ENCODE measurements at places on chromosomes 12 and 14.

DNA sequence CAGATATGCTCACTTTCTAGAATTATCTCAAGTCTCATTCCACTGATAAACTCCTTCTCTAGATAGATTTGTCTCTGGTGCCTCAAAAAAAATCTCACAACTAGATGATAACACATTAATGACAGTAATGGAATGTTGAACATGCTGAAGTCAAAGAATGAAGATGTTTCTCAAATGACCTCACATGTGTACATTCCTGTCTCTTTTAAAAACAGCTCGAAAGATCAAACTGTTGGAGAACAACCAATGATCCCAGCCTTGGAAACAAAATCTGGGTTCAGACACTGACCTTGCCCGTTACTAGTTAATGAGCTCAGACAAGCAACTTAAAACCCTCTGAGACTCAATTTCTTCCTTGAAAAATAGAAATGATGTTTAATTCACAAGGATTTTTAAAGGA is 44.7 kb upstream of the KCNJ8 start:
- DNase-seq, result peak; percentile 85

DNA sequence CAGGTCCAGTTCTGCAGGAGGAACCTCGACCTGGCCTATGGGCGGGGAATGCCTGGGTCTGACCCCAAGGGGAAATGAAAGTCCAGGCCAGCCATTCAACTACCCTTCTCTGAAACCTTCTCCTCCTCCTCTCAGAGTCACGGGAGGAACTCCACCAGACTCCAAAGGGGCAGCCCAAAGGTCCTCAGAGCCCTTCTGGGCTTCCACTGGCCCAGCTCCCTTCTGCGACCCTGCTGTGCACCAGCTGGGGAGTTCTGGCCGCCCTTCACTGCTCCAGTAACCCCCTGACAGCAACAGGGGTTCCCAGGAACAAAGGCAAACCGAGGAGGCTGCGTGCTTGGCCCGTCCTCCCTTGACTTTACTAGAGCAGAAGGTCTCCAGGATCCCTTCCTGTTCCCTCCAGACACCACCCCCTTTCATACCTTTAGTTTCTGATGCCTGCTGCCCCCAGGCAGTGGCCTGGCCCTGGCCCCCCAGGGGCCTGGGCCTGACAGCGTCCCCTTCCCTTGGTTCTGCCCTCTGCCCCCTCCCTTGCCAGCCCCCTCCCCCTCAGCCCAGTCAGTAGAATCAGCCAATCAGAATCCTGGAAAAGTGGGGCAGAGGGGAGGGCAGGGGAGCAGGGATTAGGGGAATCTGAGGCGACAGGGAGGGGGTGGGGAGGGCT is 850 bp upstream of the ZNF385A start:
- no peak for DNase-seq

- no peak for DNase-seq
Measured at GRCh38 chr12:59844750-59845149, 248.9 kb downstream of the SLC16A7 start.

GRCh38 chr12:27951898-27952297 is 20.6 kb downstream of the PTHLH start:
- no peak for DNase-seq

DNA sequence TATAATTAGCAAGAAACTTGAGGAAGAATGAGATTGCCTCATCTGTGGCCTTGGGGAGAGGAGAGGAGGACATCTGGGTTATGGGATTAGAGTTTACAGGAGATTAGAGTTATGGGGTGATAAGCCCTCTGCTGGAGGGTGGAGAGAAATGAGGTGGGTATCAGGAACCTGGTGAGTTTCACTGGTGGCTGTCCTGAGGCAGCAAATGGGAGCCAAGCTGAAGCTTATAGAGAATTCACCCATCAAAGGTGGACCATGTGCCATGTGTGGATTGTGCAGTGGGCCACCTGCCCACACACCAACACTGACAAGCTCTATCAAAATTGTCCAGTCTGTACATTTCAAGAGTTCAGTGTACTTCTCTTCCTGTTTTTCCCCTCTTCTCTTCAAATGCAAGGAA is 135.3 kb downstream of the AEBP2 start:
- DNase-seq, result peak; percentile 27

GRCh38 chr14:77051116-77051515 is 22.6 kb upstream of the IRF2BPL start:
- DNase-seq, result no peak

GRCh38 chr12:27505761-27506160 is 18.2 kb upstream of the PPFIBP1 start:
- DNase-seq, result no peak

DNA sequence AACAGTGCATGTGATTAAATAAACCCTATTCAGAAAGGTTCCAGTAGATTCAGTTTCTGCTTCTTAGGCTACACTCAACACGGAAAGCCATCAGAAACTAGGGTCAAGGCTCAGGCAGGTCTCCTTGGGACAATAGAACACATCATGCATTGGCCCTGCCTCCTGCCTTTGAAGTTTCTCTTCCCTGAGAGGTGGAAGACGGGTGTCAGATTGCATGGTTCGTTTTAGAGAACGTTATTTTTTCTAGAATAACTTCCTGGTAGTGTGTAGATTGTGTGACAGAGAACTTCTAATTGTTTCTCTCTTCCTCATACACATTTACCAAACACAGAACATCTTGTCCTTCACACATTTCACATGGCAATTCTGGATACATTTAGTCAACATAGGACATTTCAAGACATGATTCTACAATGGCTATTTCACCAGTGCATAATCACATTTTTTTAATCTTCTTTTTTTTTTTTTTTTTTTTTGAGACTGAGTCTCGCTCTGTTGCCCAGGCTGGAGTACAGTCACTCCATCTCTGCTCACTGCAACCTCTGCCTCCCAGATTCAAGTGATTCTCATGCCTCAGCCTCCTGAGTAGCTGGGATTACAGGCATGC is 106.6 kb upstream of the AMN1 start:
- DNase-seq, result no peak

DNA sequence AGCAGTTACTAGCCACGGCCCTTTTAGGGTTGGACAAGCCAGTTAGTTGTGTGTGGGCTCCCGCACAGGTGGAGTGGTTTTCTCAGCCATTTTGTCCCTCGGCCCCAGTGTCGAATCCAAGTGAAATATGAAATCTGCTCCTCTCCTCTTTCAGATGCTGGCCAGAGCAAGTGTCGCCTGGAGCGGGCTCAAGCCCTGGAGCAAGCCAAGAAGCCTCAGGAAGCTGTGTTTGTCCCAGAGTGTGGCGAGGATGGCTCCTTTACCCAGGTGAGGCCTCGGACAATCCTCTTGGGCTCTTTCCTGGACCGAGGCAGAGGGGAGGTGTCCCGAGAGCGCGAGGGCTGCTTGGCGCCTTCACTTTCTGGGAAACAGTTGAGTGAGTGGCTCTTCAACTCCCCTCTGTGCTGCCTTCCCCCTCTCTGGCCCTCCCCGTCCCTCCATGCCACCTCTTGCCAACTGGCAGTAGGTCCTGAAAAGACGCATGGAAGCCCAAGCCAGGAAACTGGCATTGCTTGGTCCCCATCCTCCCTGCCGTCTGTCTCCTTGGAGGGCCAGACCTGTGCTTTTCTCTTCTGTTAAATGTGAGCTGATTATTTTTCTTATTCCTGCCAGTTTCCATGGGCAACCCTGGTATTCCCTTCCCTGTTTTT is 74.2 kb downstream of the SMOC1 start:
- DNase-seq, result no peak

DNA sequence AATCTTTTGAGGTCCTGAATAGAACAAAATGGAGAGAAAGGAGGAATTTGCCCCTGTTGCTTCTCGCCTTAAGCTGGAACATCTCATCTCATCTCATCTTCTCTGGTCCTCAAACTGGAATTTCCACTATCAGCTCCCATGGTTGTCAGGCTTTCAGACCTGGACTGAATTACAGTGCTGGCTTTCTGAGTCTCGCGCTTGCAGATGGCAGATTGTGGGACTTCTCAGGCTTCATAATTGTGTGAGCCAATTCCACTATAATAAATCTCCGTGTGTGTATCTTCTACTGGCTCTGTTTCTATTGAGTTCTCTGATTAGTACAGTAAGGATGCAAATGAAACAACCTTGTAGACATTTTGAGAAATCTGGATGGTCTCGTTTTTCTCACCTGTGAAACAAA is 199.0 kb downstream of the TMEM117 start:
- no peak for DNase-seq

GRCh38 chr14:99724939-99725773 is 41.1 kb downstream of the CYP46A1 start:
- no peak for DNase-seq

DNA sequence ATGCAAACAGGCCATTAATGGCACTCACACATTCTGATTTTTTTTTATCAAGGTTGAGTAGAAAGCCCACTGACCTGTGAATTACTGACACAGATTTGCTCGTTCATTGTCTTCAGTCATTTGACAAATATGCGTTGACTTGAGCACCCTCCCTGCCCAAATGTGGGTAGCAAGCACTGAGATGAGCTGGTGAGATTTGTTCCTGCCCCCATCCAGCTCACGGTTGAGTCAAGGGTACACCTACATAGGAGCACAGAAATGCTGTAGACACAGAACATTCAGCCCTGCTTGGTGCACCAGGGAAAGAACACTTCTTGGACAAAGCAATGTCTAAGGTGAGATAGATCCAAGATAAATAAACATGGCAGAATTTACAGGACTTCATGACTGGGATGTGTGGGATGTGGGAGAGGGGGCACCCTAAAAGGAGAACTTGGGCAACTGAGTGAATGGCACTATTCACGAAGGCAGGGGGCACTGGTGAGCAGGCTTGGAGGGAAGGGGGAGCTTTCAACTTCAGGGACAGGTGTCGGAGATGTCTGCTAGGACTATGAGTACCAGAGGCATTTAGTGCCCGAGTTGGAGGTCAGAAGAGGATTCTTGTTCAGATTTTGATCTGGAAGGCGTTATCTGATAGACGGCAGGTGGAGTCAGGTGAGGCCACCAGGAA is 213.4 kb downstream of the VRK1 start:
- no peak for DNase-seq

- no peak for DNase-seq
Measured at GRCh38 chr12:106085213-106085612, 53.5 kb downstream of the NUAK1 start.

GRCh38 chr14:22845821-22846625 is 9.6 kb downstream of the MMP14 start:
- no peak for DNase-seq

GRCh38 chr14:53925201-53925766 is 31.3 kb downstream of the BMP4 start:
- DNase-seq, result peak; percentile 18
